Lower leg skin (tissue), 4 donors: ENCODE measurements at places on chromosomes 1 and 21. TPM values are rescaled to one million over a fixed set of nuclear protein-coding genes. Genes with fewer than 3 reads are reported as not detected.

The NCF2 gene
- total RNA-seq = 31.6 TPM

The FMO3 gene
- 2.7 TPM for total RNA-seq

The TRAF3IP3 gene
- 2.1 TPM for total RNA-seq

The THEM5 gene
- 74.4 TPM for total RNA-seq

The CFAP57 gene
- 0.27 TPM for total RNA-seq
